ENCODE measurements at places on chromosomes 3 and 15.

- peak; percentile 34 for DNase-seq
Measured at GRCh38 chr15:100308213-100308600, 33.6 kb downstream of the ADAMTS17 start.

DNA sequence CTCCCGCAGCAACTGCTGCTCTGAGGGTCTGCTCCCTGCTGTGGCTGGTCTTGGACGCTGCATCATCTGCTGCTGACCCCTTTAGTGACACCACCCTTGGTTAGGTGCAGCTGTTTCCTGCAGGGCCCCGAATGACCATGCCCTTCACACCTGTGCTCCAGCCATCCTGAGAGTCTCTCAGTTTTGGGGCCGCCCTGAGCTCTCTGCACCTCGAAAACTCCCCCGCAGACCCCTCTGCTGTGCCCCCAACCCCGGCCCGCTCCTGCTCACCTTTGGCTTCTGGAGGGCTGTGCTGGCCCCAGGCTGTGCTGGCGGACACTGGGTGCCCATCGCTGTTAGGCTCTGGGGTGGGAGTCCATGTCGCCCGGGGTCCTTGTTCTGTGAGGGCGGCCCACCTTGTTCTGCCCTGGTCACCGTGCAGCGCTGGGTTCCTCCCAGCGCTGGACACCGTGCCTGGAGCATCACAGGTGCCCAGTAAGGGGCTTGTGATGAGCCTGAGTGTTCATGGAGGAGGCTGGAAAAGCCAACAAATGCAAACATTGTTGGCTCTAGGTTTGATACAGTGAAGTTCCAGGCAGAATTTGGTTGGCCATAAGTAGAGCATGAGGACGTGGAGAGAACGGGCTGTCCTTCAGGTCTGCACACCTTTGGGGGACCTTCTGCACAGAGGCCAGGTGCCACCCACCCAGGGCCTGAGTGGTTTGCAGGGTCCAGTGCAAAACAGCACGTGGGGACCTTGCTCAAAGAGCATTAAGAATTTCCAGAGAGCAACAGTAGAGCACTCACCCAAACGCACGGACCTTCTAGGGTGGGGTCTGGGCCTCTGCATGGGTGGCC lies 12.3 kb downstream of the ABTB1 start:
- no peak for DNase-seq

DNA sequence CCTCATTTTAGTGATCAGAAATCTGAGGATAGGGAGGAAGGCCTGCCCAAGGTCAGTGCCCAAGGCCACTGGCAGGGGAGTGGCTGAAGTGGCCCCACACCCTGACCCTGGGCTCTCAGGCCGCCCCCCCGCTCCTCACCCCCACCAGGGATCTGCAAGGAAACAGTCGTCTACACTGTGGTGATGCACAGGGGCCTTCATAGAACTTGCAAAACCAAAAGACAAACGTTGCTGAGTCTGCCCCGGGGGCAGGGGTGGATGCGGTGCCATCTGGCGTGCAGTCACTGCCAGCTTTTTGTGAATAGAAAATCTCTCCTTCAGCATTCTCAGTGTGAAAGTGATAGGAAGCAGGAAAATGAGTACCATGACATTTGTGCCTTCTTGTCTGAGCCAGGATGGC lies 41.3 kb downstream of the WHAMM start:
- DNase-seq, result no peak

DNA sequence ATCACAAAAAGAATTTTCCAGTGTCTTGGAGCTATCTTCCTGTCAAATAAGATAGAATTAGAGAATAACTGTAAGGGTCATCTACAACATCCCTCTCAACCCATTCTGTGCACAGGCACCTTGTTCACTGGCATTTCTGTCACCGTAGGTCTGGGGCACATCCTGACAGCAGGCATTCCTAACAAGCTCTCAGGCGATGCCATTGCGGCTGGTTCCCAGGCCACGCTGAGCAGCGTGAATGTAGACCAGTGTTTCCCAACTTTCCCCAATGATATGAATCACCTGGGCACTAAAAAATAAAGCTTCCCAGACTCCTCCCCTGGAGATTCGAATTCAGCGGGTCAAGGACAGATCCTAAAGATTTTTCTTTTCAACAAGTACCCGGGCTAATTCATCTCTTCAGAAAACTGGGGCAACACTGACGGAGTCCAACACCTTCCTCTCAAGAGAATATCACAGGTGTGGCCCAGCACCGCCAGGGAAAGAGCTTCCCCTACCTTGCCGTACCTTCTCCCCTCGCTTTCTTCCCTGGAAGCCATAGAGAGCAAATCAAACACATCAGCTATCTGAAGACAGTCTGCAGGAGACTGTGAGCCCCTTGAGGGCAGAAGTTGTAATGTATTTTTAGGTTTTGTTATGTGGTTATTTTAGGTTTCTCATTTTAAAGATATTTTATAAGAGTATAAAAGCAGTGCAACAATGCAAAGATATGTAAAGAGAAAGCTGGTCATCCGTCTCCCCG lies 143.4 kb downstream of the LIPC start:
- DNase-seq, result no peak

DNA sequence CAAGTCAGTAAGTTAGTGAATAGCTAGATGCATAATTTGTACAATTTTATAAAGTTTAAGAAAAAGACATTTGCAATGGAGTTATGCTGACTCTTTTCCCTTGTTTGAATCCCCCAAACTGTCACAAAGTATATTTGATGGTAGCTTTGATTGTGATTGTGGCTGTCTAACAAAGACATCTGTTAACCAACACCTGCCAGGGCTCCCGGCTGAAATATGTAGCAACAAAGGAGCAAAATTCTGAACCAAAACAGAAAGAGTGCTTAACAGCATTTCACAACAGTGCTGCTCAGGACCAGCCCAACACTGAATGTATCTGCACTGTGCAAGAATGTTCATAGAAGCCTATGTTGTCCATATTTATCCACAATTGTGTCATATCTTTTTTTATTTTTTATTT lies 39.4 kb downstream of the LEO1 start:
- no peak for DNase-seq

GRCh38 chr3:129343643-129344360 lies 65.1 kb downstream of the HMCES start:
- DNase-seq, result peak; percentile 80

GRCh38 chr3:189262746-189263145 lies 91.0 kb downstream of the TPRG1 start:
- no peak for DNase-seq

- DNase-seq, result no peak
Measured at GRCh38 chr3:156424758-156425157, 130.2 kb downstream of the SSR3 start.
